ENCODE measurements at places on chromosomes 1 and 21.

- DNase-seq, result no peak
Observed at GRCh38 chr1:12547586-12548225, 70.3 kb downstream of the DHRS3 start.

- DNase-seq, result no peak
Observed at GRCh38 chr1:224730965-224731364, 114.8 kb downstream of the CNIH3 start.

DNA sequence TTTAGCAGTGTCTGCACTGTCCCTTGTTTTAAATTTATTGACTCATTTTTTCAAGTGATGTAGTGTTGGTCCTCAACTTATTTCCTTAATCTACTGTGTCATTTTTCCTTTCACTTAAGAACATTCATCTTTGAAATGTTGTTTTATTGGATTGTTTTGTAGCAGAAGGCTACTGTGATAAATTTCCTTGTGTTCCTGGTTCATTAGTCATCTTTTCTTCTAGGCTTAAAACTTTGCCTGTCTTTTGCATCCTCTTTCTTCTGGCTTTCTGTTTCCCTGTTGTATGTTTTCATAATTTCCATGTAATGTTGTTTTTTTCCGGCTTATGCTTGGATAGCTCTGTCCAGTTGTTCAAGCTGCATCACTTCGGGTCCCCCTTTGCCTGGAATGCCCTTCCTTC lies 61.9 kb downstream of the UBE2T start:
- no peak for DNase-seq

- DNase-seq, result no peak
Observed at GRCh38 chr1:19923953-19924346, 533 bp upstream of the PLA2G2E start.

GRCh38 chr1:205293350-205294074 lies 28.0 kb downstream of the NUAK2 start:
- no peak for DNase-seq

All from T1000 (cell line).